NCI-H446 (cell line): ENCODE measurements at places on chromosomes 2 and 18.

DNA sequence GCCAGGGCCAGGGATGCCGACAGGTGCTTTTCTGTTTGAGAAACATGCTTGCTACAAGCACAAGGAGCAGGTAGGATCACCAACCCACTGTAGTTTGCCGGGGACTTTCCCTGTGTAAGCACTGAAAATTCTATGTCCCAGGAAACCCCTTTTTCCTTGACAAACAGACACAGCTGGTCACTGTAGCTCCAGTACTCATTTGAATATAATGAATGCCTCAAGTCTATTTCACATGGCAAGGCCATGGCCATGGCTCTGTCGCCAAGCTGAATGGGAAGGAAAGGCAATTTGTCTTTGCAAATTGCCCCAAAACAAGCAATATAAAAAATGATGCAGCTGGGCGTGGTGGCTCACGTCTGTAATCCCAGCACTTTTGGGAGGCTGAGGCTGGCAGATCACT lies 49.6 kb upstream of the IGFBP2 start:
- no peak for DNase-seq

- DNase-seq: no peak
Measured at GRCh38 chr2:176002688-176003210, 682 bp upstream of the LNPK start.

GRCh38 chr2:205014201-205014600 lies 468.9 kb downstream of the PARD3B start:
- no peak for DNase-seq

DNA sequence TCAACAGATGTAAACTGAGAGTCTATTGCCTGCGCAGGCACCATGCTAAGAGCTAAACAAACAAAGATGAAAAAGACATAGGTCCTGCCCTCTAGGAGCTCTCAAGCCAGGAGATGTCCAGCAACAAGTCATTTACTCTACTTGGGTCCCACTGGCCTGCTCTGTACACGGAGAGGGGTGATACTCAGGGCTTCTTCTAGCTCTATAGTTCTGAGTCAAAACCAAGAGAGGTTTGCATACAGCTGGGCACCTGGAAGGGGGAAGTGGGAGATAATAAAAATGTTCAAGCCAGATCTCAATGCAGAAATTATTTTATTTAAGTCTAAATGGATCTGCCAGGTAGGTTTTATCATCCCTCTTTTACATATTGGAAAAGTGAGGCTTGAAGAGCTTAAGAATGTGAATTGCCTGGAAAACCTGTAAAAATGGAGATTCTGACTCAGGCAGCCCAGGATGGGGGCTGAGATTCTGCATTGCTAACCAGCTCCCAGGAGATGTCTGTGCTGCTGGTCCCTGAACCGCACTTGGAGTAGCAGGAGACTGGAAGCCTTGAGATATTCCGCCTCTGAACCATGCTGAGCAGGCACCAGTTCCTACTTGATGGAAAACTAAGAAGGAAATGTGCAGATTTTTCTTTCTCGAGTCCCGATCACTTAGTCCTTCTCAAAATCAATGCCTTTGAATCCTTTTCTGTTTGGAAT lies 201.1 kb downstream of the PRKCE start:
- DNase-seq: no peak

DNA sequence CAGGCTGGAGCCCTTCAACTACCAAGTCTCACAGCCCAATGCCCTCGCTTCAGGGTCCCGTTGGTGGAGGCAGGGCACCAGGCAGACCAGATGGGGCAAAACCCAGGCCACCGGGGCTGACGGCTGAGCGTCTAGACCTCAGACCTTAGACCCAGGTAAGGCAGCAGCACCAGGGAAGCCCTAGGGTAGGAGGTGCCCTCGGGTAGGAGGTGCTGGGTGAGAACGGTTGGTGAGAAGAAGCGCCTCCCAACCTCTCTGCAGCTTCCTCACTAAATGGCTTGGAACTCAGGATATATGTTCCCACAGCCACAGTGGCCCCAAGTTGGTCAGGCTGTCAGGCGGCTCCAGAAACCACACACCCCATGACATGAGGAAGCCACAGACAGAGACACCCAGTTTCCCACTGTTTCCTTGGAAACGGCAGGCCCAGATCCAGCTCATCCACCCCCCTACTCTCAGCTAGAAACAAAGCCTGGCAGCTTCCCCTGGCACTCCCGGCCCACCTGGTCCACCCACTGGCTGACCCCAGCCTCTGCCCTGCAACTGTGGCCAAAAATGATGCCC lies 13.1 kb upstream of the MLPH start:
- no peak for DNase-seq
